DMS53 (cell line): ENCODE measurements at places on chromosomes 6 and 20.

DNA sequence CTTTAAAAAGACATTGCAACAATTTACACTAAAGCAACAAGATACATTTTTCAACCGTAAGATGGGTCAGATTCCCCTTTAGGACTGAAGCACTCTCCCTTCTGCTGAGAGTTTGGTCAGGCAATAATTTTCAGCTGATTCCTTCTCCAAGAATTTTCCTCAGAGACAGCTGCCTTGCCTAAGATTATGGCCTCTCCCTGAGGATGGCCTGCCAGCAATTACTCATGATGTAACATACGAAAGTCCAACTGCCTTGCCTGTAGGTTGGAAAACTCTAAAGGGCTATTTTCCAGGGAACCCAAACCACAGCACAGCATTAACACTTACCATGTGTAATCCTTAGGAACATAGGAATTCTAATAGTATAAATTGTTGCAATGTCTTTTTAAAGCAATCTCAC, 229.1 kb upstream of the FLRT3 start:
- DNase-seq, result no peak

GRCh38 chr6:105136431-105137350, 43.1 kb downstream of the POPDC3 start:
- DNase-seq, result peak; percentile 54

DNA sequence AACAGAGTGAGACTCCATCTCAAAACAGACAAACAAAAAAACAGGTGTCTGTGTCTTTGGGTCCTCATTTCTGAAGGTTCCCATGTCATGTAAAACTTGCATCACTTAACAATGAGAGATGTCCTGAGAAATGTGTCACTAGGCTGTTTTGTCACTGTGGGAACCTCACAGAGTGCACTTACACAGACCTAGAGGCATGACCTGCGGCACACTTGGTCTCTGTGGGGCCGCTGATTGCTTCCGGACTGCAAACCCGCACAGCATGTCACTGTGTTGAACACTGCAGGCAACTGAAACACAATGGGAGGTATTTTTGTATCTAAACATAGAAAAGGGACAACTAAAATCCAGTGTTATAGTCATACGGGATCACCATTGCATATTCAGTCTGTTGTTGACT, 42.3 kb upstream of the TMEM181 start:
- DNase-seq, result no peak

DNA sequence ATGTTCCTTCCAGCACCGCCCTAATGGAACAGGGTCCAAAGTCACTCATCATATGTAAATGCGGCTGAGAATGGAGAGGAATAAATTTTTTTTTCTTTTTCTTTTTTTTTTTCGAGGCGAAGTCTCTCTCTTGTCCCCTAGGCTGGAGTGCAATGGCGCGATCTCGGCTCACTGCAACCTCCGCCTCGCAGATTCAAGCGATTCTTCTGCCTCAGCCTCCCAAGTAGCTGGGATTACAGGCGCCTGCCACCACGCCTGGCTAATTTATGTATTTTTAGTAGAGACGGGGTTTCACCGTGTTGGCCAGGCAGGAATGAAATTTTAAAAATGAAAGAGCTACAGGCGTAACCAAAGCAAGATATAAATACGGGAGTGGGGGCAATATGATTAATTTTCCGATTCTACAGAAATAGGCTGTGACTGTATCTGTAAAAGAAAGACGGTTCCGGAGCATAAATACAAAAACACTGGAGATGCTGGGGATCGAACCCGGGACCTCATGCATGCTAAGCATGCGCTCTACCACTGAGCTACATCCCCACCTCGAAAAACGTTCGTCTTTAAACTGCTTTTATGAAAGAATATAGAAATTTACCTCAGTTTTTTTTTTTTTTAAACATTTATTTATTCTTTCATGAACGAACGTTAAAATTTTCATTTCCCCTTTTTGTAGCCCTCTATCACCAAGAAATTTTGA, 132.2 kb downstream of the GPX5 start:
- DNase-seq, result peak; percentile 67

DNA sequence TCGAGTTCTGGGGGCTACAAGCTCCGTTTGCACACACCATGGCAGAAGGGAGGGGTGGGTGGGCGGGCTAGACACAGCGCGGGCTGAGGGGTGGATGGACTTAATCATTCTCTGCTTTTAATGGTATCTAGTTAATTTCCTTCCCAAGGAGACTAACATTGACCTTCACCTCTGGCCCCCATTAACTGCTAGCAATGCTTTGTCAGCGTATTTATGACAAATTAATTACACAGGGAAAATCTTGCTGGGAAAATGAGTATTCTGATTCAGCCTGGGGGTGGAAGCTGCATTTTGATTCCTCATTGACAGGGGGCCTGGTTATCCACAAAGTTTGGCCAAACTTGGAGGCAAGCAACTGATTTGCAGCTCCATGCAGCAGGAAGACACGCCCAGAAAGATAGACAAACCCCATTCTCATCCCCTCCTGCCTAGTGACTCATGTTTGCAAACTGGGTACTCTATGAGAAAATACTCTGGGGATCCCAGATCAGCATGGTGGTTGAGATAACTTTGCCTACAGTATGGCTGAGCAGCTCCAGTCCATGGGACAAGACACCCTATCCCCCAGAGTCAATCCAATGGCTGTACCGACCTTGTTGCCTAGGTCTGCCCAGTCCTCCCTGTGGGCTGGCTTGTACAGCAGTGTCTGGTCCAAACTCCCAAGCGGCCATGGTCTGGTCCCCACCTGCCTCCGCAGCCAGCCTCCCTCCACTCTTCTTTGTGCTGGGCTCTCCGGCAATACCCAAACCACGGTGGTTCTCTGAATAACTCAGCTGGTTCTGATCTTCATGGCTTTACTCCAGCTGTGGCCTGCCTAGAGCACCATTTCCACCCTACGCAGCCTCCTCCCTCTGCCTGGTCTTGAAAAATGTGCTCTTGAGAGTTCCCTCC, 19.7 kb downstream of the ZBP1 start:
- DNase-seq, result no peak
